ENCODE measurements at places on chromosomes 7 and 10.

DNA sequence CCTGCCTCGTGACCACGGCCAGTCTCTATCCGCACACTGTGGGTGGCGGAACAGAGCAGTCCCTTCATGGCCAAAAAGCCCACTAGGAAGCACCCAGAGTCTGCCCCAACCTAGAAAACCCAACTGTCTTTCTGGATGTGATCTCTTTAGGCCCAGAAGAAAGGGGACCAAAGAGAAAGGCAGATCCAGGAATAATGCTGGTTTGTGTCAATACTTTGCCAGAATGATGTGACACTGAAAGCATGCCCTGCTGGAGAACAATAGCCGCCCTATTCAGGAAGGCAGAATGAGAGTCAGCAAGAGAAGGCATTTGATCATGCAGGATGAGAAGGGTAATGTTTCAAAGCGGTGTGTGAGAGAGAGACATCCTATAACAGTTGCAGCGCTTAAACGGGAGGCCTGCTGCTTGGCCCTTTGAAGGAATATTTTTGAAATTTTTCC, 274.7 kb downstream of the USP6NL start:
- DNase-seq, result no peak

DNA sequence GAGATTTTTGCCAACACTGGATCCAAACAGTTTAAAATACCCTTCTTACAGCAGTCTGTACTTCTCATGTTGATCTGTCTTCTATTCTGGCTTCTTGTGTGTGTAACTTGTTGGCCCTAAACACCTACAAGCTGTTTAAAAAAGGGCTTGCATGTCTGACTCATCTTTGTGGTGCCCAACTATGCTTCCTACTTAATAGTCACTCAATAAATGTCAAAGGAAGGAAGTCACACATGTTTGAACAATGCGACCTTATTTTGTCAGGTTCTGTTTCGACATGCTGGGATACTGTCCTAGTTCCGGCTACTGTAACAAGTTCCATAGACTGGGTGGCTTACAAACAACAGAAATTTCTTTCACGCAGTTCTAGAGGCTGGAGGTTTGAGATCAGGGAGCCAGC, 9.4 kb upstream of the GRK5 start:
- DNase-seq, result no peak

DNA sequence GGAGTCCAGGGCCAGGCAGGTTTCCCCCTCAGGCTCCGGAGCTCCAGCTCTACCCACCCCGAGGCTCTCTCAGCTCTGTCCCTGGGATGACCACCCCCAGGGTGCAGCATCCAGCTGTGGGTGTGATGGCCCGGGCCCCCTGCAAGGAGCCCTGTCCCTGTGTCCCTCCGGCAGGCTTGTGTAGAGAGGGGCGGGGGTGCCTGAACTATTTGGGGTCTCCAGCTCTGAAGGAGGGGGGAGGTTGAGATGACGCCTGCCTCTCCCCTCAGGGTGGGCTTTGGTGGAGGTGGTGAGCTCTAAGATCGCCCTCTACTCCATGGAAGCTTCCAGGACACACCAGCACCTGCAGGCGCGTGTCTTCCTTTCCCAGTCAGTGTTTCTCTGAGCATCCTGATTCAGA, 39.4 kb downstream of the ADRA2A start:
- no peak for DNase-seq

DNA sequence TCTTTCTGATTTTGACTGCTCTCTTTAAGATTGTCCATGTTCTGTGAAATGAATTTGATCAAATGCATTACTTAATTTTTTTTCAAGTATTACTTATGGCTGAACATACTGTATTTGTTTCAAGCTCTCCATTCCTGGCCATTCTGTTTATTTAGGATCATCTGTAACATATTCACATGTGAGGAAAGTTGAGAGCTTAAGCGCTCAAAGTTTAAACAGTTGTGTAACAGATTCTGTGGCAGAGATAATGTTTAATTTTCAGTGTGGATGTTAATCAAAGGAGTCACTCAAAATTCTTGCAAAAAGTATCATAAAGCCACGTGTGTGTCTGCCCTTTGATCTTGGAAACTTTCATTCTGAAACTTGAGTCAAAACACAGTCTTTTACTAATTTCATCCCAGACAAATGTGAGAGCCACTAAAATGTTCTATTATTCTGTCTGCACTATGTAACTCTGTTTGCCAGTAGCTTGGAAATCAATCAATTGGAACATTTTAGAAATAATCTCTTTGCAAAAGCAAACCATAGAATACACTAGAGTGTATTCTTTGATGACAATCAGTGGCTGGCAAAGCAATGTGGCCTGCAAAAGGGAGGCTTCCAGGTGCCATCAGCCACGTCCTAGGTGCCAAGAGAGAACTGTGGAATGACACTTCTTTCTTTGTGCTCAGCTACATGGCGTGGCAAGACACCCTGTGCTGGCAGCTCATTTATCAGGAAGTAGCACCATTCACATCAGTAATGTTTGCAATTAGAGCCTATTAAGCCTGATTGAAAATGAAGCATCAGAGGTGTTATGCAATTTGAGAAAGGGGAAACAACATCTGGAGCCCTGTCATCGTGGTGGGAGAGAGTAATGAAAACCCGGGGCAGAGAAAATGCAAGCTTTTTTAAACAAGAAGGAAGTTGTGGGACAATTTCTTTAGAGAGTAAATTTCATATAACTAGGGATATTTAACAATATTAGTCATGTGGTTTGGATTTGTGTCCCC, 40.9 kb downstream of the ARL5B start:
- no peak for DNase-seq

GRCh38 chr10:29057822-29058331, 231.0 kb upstream of the LYZL1 start:
- DNase-seq, result no peak

GRCh38 chr7:19111474-19112273, 5.8 kb downstream of the TWIST1 start:
- no peak for DNase-seq

- DNase-seq, result no peak
Observed at GRCh38 chr7:98283127-98283886, 1.8 kb downstream of the BRI3 start.

GRCh38 chr10:86472061-86472460, 49.5 kb downstream of the WAPL start:
- DNase-seq, result no peak

- no peak for DNase-seq
Observed at GRCh38 chr7:5626498-5626897, 155.0 kb downstream of the RNF216 start.

DNA sequence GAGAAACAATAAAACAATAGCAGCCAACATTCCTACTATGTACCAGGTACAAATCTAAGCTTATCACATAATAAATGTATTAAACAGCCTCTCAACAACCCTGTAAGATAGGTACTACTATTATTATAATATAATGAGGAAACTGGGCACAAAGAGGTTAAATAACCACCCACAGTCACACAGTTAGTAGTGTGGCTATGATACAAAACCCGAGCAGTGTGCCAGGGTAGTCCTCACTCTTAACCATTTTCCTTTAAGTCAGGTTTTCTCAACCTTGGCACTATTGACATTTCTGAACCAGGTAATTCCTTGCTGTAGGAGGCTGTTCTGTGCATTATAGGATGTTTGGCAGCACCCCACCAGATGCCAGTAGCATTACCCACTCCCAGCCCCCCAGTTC, 48.8 kb downstream of the DNAJC1 start:
- DNase-seq, result no peak

GRCh38 chr10:7969623-7970022, 84.9 kb upstream of the GATA3 start:
- no peak for DNase-seq

DNA sequence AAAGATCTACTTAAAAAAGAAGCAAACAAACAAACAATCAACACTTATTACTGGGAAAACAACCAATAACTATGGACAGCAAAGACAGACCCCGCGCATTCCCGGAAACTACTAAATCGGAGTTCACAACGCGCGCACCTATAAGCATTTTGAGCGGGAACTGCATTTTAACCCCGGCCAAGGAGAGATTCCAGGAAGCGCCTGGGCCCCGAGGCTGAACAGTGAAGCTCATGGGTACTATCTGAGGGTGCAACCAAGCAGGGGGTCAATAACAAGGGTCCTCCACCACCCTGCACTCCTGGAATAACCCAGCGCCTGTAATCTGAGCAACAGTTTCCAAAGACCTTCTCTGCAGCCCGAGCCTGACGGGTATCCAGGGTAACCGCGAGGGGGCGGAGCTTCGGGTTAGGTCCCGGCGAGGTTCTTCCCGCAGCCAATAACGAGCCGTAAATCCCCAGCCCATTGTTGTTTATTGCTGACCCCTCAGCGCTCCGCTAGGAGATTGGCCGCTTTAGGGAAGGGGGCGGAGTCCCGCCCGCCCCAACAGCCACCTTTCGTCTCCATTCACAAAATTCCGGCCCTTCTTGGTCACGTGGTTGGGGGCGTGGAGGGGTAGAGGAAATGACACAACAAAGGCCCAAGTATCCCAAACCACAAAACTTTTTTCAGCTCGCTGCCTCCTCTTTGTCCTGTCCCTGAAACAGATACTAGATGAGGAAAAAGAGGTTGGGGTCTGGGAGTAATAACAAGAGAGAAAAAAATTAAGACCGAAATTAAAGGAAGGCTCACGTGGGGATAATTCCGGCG, 1.7 kb upstream of the ETV1 start:
- DNase-seq, result peak; percentile 79

DNA sequence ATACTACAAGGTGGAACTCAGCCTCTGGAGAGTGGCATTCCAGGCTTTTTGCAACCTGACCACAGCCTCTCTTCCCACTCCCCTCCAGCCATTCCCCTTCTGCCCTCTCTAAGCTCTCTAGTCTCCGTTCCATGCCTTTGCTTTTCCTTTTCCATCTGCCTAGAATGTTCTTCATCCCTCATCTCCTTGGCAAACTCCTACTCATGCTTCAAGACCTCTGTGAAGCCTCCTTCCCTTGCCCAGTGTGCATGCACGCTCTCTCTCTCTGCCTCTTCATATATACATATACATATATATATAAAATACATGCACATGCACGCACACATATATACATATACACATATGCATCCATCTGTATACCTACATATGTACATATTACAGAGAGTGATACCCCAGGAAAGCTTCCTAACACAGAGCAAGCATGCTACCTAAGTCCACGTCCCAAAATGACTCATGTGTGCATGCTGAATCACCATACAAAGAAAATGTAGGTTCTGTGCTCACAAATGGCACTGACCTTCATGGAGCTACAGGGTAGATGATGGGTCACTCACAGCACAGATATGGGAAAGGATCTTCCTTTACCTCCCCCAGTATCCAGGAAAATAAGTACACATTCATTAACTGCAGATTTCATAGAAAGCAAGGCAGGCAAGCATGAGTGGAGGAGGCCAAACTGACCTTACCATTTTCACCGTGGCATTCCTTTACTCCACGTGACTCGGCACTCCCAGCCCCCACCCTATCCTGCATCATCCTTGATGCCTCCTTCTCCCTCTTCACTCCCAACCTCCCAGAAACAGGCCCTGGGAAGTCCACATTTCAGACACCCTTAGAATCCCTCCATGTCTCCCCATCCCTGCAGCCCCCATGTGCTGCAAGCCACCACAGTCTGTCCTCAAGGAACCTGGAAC, 238.4 kb upstream of the ZMIZ1 start:
- DNase-seq, result no peak
